Foreskin melanocyte (primary cell): ENCODE measurements at places on chromosomes 1 and 21.

GRCh38 chr21:37784591-37785318 lies 131.5 kb downstream of the KCNJ6 start:
- DNase-seq = no peak

- no peak for DNase-seq
Observed at GRCh38 chr1:44995467-44996238, 9.3 kb upstream of the EIF2B3 start.

DNA sequence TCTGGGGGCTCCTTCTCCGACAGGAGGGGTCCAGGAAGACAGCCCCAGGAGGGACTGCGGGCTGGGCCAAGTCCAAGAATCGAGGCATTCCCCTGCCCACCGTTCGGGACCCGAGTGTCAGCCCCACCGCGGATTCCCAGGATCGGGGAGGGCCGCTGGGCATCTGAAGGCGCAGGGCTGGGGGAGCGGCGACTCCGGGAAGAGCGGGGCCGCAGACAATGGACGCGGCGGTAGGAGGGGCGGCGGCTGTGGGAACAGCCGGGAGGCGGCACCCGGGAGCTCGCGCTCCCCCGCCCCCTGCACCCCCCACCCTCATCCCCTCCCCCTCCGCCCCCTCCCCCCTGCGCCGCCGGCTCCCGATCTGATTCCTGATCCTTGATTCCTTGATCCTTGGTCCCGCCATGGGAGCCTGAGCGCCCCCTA lies at the start of gene VANGL2:
TSS of gene VANGL2 (plus strand) at position 342 of the 423 bp plus-strand sequence. CDS start 15,274 bp downstream, outside the sequence.
- DNase-seq = peak; percentile 61

DNA sequence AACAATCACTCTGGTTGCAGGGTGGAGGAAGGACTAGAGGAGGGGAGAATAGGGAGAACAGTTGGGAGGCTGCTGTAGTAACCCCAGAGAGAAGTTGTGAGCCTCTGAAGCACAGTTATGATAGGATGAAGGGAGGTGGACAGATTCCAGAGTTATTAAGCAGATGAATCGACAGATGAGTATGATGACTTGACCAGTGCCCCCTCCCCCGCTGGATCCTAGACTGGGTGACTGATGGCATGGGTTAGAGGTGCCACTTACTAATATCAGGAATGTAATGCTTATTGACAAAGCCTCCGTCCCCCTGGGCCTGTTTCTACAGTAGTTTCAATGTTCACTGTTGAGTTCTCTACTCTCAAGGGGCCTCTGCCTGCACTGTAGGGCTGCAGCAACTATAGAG lies 14.0 kb upstream of the TIPRL start:
- DNase-seq = no peak

- no peak for DNase-seq
Observed at GRCh38 chr21:44682580-44683151, 703 bp upstream of the KRTAP12-1 start.

DNA sequence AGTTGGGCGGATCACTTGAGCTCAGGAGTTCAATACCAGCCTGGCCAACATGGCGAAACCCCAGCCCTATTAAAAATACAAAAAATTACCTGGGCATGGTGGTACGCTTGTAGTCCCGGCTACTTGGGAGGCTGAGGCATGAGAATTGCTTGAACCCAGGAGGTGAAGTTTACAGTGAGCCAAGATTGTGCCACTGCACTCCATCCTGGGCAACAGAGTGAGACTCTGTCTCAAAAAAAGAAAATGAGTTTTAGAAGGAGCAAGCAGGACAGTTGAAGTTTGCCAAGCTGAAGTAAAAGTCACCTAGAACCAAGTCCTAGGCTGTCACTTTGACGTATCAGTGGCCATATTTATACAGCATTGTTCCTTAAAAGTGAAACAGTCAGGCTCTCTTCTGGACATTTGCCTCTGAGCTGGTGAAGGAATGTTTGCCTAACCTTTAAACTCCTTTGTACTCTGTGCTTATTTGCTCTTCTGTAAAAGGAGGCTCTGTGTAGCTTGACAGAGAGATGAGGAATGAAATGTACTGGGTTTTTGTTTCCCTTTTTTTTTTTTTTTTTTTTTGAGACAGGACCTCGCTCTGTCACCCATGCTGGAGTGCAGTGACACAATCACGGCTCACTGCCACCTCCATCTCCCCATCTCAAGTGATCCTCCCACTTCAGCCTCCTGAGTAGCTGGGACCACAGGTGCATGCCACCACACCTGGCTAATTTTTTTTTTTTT lies 2.8 kb downstream of the RAB4A start:
- DNase-seq = peak; percentile 64

GRCh38 chr1:209375097-209375496 lies 208.4 kb upstream of the CAMK1G start:
- DNase-seq = no peak

- no peak for DNase-seq
Observed at GRCh38 chr1:47562147-47562546, 124.3 kb downstream of the FOXD2 start.
